GM18507 (cell line): ENCODE measurements at places on chromosomes 4 and X.

- DNase-seq, result no peak
Measured at GRCh38 chr4:3654036-3654807, 112.0 kb upstream of the ADRA2C start.

DNA sequence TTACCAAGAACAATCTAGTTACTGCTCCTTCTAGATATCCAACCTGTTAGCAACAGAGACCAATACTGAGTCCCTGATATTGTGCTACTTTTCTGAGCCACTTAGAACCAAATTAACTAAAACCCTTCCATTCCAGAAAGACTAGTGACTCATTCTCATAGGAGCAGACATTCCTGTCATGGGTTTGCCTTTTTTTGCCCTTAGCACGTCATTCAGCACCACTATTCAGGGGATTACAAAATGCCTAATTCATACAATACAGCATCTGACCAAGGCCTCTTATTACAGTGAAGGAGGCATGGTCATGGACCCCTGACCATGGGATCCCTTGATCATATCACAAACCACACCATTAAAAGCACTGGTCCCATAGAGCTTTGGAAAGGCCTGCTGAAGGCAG is 123.8 kb upstream of the CXCL13 start:
- DNase-seq, result no peak

- no peak for DNase-seq
Measured at GRCh38 chr4:169152899-169153298, 117.9 kb downstream of the SH3RF1 start.

DNA sequence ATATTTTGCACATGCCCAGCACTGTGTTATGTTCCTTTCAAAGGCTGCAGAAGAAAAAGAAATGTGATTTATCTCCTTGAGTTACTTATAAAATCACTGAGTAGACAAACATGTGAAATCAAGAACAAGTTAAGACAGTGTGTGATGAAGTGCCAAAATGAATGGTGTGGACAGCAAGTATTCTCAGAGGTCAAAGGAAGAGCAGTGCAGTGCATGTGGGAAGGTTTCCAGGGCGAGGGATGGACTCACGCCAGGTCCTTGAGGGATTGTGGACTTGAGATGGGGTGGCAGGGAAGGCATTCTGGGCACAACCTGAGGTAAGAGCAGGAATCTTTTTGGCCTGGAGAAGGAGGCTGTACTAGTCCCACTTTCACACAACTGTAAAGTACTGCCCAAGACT is 115.5 kb downstream of the FNIP2 start:
- DNase-seq, result no peak

GRCh38 chr4:7878323-7878722 is 61.3 kb downstream of the AFAP1 start:
- no peak for DNase-seq

DNA sequence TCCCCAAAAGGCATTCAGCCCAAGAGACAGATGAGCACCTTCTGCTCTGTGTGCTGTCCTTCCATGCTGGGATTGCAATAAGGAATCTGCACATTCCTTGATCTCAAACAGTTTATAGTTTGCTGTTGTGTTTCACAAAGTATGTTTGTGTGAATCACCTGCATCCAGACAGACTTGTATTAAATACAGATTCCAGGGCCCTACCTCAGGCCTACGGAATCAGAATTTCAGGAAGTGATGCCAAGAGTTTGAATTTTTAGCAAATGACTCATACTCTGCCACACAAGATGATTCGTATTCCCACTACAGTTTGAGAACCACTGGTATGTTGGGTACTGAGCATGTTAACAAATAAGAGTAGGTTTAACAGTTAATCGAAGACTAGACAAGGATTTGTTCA is 7.0 kb downstream of the VAMP7 start:
- no peak for DNase-seq

- DNase-seq, result no peak
Measured at GRCh38 chrX:45404206-45404605, 203.5 kb upstream of the DIPK2B start.

GRCh38 chr4:38802561-38803355 is 1.8 kb downstream of the TLR1 start:
- no peak for DNase-seq

- no peak for DNase-seq
Measured at GRCh38 chrX:136273986-136274385, 22.8 kb upstream of the MAP7D3 start.

DNA sequence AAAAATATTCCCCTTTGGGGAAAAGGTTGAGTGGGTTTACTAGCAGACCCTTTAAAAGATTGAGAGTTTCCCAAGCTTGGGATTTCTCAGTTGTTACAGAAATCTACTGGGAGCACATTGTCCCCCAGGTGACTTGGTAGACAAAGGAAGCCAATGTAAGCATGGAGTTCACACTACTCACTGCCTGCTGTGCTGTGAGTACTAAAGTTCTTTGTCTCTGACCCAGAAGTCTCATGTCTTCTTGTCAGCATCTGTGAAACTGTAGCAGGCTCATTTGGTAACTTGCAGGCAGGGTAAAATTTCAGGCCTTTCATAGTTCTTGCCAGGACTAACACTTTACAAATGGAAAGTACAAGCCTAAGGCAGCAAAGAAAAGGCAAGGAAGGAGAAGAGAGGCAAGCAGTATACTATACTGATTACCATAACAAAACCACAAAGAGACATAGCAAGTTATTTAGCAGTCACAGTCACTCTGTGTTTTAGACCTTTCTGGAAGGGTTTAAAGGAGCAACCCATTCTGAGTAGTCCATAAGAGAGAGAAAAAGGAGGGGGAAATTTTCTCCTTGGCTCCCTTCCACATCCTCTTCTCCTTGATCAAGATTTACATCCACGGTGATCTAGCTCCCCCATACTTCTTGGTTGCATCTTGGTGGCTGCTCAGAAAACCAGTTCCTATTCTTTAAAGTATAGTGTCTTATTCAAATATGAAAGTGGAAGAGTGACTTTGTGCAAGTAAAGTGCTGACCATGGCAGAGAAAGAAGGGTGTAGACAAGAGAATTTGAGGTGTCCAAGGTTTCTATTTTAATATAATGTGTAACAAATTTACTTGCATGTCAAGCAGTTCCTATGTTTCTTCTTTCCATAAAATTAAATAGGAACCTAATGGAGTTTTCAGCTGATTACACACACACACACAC is 160.0 kb upstream of the PDE5A start:
- no peak for DNase-seq

DNA sequence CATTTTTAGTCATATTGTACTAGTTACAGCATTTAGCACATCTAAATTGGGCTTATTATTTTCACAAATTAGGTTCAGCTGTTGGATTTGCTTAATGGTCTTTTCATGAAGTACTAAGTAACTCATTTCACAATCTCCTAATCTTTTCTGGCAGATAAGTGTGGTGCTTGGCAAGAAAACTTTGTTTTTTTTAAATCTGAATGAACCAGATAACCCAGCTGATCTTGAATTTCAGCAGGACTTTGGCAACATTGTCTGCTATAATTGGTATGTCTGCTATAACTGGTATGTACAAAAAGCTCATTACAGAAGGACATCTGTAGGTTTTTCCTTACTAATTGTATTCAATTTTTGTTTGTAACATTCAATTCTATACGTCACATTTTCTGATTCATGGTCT is 22.7 kb downstream of the WDR19 start:
- no peak for DNase-seq

DNA sequence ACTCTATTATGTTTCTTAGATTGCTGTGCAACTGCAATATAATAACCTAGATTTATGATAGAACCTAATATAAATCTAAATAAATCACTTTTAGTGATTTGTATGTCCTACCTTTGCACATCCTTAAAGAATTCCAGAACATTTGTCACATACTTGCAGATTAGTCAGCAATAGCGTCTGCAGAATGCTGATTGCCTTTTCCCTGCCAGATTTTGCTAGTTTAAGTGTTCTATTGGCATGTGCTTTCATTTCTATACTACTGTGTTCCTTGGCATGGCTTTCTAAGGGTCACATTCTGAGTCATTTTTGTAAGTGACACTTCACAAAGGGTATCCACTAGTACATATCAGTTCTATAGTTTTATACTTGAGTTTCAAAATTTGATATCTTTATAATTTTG is 303.1 kb upstream of the GIMD1 start:
- no peak for DNase-seq

DNA sequence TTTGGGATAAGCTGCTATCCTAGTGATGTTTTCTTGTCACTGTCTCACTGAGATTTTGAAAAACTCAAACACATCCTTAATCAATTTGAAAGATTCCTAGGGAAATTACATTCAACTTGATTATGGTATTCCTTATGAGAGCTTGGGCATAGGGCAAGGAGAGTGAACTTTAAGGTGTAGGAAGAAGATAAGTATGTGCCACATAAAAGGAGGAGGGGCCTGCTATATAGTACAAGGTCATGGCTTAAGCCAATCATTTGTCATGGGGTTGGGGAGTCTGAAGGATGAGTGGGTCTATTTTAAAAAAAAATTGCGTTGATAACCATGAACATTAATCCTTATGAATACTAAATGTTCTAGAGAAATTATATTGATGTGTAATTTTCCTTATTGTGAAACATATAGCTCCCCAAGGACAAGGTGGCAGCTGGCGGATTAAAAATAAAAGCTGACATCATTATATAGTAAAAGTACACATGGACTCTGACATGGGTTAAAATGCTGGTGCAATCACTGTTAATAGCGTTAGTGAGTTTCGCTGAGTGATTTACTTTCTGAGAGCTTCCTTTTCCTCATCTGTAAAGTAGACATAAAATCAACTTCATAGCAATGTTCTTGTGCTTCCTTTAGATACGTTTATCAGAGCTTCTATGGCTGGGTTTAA is 17.4 kb downstream of the GALNT7 start:
- no peak for DNase-seq

DNA sequence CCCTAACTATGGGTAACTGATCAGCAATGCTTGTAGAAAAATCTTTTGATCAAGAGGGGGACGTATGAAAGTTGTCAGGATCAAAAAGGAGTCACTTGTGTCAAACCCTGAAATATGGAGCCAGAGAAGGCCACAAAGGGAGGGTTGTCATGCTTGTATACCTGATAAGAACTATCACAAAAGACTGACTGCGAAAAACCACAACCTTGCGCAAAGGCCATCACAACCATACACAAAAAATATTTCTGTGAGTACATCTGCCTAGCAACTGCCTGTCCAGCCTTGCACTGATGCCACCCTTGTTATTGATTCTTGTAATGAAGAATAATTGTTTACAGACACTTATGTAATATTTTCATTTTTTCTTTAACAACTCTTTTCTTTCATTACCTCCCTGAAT is 22.8 kb upstream of the EIF4E start:
- no peak for DNase-seq

GRCh38 chr4:46249516-46249915 is 125.7 kb upstream of the GABRG1 start:
- no peak for DNase-seq

DNA sequence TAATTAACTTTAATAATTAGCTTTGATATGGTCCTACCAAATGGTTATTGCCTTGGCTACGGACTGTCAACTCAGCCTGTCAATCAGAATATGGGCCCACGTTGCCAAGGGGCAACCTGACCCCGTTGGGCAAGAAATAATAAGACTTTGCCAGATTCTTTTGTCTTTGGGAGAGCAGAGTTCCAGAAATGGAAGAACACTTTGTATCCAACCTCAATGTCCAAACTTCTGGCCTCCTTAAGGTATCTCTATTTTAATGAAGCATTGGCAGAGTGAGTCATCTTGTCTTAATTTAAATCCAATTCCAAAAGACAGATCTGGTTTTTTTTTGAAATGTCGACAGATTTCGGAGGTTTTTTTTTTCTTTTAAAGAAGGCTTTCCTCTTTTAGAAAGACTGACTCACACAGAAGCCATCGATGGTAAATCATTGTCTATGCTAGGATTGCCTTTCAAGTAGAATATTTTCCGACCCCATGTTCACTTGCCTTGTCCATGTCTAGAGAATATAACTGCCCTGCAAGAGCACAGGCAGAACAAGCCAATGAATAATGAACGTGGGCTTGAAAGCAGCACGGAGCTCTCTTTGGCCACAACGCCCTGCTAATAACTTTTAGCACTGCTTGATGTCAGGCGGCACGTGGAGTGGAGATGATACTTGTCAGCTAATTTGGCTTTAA is 190.3 kb upstream of the GATB start:
- no peak for DNase-seq

GRCh38 chrX:130098210-130098552 is 12.1 kb downstream of the ELF4 start:
- DNase-seq, result no peak

DNA sequence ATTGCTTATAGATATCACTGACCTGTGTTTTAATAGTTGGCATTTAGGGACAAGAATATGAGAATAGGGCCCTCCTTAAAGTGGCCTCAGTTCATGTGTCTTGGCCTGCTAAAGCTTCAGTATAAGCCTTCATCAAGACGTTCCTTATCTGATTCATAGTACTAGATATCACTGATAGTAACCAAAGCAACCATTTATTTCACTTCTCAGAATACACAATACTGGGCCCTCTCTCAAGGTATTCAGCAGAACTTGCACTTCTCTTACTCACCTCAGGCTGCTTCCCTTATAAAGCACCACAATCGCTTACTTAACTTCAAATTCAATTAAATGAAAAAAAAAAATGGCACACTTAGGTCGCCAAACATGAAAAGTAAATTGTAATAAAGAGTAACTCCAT is 259.4 kb upstream of the PCDH7 start:
- DNase-seq, result no peak

DNA sequence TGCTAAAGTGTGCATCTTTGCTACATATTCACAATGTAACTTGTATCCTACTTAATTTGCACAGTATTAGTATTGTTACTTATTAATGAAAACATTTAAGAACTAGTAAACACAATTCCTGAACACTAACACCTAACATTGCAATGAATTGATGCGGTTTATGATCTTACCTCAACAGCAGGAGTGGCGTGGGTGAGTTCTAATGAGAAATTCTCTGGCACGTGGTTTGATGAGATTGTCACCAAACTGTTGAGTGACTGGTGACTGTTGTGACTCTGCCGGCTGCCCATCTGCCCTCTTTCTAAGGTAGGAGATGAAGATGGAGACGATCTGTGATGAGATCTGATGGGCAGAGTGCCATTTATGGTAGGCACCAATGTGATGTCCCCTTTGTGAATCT is 2.9 kb downstream of the PCDH18 start:
- DNase-seq, result no peak

DNA sequence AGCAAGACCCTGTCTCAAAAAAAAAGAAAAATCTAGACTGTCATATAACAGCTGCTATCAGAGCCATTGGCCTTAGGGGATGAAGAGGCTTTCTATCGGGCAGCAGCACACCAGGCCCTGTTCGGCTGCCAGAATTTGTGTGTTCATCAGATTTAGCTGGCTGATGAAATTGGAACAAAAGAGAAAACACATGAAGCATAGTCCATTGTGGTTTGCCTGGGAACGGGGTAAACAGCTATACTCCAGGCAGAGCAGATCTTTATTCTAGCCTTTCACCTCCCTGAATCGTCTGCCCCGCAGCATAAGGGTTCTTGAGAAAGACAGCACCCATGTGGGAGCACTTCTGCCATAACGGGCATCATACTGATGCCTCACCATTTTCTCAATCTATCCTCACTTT is 11.6 kb downstream of the TKTL1 start:
- DNase-seq, result no peak

DNA sequence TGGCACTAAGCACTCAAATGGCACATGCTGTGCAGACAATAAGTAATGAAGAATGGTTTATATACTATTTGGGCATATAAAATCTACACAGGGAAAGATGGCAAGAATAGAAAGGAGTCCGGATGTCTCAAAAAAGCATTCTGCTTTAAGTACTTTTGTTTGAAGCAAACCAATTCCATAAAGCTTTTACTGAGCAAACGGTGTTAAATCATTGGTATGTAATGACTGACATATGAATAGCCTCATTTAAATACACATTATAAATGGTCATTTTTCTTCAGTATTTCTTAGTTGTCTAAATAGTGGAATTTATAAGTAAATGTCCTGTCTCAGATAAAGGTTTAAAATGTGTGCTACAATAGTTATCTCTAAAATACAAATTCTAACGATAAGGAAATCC is 6.0 kb downstream of the FBXO8 start:
- no peak for DNase-seq
